ENCODE measurements at places on chromosomes 4 and X.

- DNase-seq = no peak
These were observed 19.5 kb upstream of the CCKAR start for GRCh38 chr4:26509681-26510333.

- DNase-seq = no peak
These were observed 931 bp downstream of the DDX60 start for GRCh38 chr4:168317621-168318020.

GRCh38 chrX:134407065-134407376 lies 52.9 kb upstream of the HPRT1 start:
- DNase-seq = no peak

- DNase-seq = no peak
These were observed 1628.2 kb upstream of the ADGRL3 start for GRCh38 chr4:59571805-59572430.

GRCh38 chr4:22414833-22415232 lies 101.0 kb downstream of the ADGRA3 start:
- DNase-seq = no peak

DNA sequence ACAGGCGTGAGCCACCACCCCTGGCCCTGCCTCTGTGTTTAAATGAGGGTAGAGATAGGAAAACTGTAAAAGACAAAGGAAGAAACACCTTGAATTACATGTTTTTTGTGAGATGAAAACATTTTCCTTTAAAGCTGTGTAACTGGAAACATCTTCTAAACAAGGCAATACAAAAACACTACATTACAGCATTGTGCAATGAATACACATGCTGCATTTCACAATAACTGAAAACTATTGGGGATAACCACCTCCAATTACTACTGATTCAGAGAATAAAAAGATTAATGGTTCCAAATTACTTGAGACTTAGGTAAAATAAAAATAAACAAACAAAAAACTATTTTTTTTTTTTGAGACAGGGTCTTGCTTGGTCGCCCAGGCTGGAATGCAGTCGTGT lies 7.6 kb upstream of the OGT start:
- DNase-seq = no peak

GRCh38 chr4:110354460-110354859 lies 121.5 kb upstream of the ENPEP start:
- no peak for DNase-seq

- no peak for DNase-seq
These were observed 101.7 kb downstream of the NAA11 start for GRCh38 chr4:79223993-79224776.

DNA sequence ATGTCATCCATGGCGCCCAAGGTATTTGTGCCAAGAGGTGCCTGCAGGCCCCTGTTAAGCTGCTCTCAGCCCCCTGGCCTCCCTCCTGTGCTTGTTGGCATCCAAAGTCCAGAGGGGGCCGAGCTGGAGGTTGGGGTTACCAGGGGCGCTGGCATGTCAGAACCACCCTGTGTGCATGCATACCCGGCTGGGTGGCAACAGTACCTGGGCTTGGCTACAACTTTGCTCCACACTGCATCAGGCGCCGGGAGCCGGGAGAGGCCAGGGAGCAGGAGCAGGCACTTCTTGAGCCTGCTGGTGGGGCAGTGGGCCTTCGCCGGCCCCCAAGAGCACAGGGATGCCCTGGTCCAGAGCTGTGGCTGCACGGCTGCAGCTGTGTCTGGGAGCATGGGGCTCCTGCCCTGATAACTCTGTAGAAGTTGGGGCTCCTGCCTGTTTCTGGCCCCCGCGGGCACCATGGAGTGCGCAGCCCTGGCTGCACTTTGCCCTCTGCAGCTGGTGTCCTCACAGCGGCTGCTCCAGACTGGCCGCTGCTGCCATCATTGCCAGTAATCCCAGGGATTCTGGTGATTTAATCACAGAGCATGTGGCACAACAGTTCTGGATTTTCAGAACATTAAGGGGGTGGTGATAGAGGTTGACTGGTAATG lies 130.3 kb downstream of the ARHGAP10 start:
- no peak for DNase-seq

GRCh38 chrX:77510007-77510406 lies 62.8 kb downstream of the FGF16 start:
- DNase-seq = no peak

GRCh38 chr4:112704991-112705845 lies 68.3 kb downstream of the LARP7 start:
- no peak for DNase-seq

DNA sequence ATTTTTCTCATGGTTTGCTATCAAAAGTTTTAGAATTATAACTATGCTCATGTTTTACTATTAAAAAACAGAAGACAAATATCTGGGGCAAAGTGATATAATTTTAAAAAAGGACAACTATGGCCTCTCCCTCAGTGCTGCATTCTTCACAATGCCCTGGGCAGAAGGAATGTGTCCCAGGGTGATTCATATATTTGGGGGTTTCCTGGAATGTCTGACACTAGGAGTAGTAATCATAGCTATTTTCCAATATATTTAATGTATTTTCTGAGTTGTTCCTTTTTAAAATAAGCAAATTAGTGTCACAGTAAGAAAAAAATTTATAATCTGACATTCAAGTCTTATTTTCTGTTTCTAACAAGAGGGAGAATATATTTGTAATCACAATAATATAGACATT lies 281.7 kb downstream of the UNC5C start:
- DNase-seq = no peak

DNA sequence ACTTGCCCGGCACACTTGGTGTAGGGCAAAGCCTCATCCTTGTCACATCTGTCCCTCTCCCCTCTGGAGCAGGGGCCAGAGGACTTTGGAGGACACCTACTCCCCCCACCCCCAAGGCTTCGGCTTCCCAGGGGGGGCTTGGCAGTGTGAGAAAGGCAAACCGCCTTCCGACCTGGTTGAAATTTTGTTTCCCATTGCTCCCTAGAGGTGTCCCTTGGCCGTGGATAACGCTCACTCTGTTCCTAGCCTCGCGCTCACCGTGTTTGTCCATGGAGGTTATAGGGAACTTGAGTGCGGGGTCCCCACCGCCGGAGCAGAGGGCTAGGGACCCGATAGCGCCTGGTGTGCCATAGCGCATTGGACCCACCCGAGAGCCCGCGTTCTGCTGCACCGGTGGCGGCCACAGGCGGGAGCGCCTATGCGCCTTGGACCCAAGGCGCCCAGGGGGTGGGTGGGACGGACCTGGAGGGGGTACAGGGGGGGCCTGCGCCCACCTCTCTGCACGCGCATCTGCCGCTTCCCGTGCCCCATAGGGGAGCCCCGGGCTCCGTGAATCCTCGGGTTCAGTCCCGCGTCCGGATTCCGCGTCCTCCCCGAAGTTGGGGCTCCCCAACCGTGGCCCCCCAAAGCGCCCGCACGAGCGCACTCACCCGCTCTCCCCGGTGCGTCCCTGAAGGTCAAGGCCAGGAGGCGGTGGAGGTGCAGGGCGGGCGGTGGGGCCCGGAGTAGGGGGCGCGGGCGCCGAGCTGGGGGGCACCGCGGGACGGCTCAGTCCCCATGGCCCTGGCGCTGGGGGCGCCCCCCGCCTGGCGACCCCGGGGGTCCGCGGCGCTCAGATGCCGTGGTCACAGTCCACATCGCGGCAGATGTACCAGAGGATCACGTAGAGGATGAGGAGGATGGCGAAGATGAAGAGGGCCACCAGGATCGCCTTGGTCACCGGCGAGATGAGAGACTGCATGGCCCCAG lies 82.7 kb upstream of the DHRSX start:
- DNase-seq = no peak

- no peak for DNase-seq
These were observed 98.6 kb downstream of the PPP2R2C start for GRCh38 chr4:6373541-6374410.

Measured in stimulated activated CD8-positive, alpha-beta memory T cell treated with anti-CD3 and anti-CD28 coated beads, Interleukin-7, amount 100 ng/mL, for 1 hour (primary cell).